ENCODE measurements at places on chromosomes 6 and 20. TPM values are rescaled to one million over a fixed set of nuclear protein-coding genes. Genes with fewer than 3 reads are reported as not detected.

- no peak for DNase-seq
Measured at GRCh38 chr20:11249683-11250082, 575.9 kb upstream of the JAG1 start.

DNA sequence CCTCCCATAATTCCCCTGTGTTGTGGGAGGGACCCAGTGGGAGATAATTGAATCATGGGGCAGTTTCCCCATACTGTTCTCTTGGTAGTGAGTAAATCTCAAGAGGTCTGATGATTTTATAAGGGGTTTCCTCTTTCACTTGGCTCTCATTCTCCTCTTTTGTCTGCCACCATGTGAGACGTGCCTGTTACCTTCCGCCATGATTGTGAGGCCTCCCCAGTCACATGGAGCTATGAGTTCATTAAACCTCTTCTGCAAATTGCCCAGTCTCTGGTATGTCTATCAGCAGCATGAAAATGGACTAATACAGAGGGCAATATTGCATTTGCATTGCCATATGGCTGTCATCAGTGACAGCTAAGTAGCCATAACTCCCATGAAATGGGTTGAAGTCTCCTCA lies 63.2 kb downstream of the ZNF217 start:
- no peak for DNase-seq

DNA sequence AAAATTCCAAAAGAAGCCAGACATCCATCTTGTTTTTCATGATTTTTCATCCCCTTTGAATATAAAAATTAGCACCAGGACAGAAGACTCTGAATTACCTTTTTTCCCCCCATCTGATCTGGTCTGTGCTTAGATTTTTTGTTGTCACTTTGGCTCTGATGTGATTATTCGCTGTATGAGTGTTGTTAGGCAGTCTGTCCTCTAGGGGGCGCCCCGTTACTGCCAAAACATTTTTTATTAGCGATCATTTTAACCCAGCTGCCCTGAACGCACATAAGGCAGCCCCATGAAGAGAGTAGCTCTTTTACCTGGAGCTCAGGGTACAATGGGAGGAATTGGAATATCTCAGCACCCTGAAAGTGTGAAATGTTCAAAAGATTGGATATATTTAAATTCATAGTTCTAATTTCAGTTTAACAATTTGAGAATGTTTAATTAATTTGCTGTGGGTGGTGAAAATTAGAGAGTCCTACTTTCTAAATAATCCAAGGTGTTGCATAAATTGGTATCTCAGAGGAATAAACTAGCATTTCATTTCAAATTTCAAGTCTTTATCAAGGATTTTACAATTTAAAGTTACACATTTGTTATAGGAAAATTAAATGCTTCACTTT lies 60.8 kb downstream of the PRPH2 start:
- DNase-seq = peak; percentile 76

GRCh38 chr6:131139599-131139998 lies 4.3 kb downstream of the AKAP7 start:
- DNase-seq = no peak

GRCh38 chr20:59949911-59950310 lies 8.3 kb upstream of the CDH26 start:
- no peak for DNase-seq

DNA sequence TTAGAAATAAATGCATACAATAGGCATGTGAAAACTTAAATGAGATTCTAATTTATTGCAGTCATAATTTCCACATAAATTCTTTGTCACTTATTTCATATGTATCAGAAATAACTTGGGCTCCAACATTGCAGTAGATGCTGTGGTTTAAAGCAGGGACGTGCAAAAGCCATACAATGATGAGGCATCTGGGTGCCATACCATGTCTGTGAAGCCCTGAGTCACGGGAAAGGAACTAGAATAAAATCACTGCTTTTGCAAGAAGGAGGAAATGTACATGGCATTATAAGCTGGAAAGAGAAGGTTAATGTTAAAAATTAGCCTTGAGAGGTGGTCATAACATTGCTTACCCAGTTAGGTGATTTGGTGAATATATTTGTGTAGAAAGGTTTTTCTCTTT lies 180.4 kb downstream of the SASH1 start:
- DNase-seq = no peak

DNA sequence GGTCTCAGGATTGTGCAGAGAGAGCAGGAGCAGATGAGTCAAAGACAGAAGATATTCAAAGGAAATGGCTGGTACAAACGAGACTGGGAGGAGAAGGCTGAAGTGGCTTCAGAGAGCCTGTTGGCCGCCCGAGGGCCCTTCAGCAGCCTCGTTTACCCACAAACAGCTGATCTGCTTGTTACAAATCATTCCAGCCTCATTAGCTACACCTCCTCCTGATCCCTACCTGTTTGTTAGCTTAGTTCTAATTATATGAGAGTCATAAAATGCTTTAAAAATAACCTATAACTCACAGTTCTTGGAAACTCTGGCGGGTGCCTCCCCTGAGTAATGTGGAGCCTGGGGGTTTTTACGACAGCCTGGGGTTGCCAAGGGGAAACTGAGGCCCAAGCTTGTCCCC lies 12.6 kb downstream of the GLP1R start:
- no peak for DNase-seq

DNA sequence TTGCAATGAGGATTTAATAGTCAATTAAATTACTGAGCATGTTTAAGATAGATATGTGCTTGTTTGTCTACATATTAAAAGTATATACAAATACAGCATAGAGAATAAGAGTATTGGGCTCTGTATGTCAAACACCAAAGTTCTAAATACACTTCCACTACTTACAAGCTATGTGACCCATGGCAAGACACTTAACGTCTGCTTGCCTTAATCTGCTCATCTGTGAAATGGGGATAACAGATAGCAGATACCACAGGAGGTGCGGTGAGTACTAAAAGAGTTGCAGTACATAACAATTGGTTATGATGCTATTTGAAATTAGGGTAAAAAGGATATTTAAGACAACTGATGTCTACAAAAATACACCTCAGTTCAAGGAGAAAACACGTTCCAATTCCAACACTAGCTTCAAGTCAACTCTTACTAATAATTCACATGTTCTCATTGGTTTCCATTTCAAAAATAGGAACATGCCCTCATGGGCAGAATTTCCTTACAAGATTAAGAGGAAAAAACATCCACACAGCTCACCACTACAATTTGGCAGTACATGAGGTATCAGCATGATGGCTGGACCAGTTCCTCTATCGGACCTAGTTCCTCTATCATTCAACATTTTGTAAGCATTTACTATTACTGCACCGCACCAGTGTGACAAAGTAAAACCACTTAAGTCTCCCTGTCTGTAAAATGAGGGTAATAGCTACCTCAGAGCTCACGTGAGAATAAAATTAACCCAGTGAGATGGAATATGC lies 101.1 kb downstream of the SMLR1 start:
- DNase-seq = no peak

LCA5 gene
- 1.1 TPM for total RNA-seq

HRH3 gene
- total RNA-seq = not detected
